M059J (cell line): ENCODE measurements at places on chromosomes 2 and 18. TPM values are rescaled to one million over a fixed set of nuclear protein-coding genes. Genes with fewer than 3 reads are reported as not detected.

GRCh38 chr2:176525086-176525485, 255.8 kb downstream of the MTX2 start:
- DNase-seq: no peak

- DNase-seq: no peak
These were observed 62.5 kb upstream of the LPIN2 start for GRCh38 chr18:3075491-3075890.

GRCh38 chr18:991441-991840, 86.8 kb downstream of the ADCYAP1 start:
- no peak for DNase-seq

DNA sequence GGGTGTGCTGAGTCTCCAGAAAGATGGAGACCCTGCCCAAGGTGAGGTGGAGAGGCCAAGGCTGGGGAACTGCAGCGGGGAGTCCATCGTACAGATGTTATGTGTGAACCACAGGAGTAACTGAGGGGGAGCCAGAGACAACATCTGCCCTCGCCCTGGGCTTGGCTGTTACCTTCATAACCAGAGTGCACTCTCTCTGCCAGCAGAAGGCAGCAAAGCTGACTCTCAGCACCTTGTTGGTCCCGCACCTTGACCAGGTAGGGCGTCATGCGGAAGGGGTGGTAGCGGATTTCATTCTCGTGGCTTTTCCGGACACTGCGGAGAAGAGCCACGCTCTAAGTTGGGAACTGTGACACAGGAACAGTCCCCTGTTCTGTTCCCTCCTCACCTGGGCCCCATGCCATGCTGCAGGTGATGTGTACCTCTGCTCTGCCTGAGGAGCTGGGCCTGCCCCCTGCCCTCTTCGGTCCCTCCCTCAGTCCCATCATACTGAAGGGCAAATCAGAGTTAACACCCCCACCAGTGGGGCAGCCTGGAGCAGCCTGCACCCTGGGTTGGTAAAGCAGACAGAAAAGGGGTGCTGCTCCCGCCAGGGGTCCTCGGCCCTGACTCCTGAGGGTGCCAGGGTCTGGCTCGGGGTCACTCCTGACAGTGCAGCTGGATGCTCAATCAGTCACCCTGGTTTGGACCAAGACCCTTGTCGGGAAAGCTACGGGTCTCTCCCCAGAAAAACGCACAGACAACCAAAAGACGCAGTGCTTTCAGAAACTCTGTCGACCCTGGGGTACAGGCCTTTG, 20.3 kb downstream of the PER2 start:
- DNase-seq: no peak

- no peak for DNase-seq
These were observed 148.6 kb upstream of the ALPP start for GRCh38 chr2:232229911-232230310.

- DNase-seq: no peak
These were observed 65.7 kb upstream of the CNGA3 start for GRCh38 chr2:98280376-98281102.

DNA sequence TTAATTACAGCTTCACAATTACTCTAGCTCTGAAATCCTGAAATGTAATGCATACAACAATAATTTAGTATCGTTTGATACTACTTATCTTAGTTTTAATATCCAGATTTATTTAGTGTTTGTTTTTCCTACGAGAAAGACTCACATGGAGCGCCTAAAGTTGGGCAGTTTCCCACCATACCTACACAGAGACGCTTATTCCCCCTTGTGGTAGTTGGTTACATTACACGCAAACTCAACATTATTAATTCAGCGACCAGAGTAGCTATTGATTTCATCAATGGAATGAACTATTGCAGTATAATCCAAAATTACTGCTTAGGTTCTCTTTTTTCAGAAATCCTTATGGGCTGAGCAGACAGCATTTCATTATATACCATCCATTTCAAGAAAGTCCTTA, 164.0 kb upstream of the REG3G start:
- peak; percentile 15 for DNase-seq

Gene CTDP1
- total RNA-seq: 11.2 and 21.3 TPM in 2 replicates

Gene UPP2
- not detected in 2 replicates for total RNA-seq

Gene ACKR3
- total RNA-seq: 2.7 and 3.0 TPM in 2 replicates

Gene MROH2A
- not detected in 2 replicates for total RNA-seq

Gene CKAP2L
- total RNA-seq: 23.0 and 24.0 TPM in 2 replicates

Gene ABHD1
- 0.12 TPM in 1 of 2 replicates, not detected in the other for total RNA-seq

Gene MYOM1
- 0.10 TPM in 1 of 2 replicates, not detected in the other for total RNA-seq
